ENCODE measurements at places on chromosomes 13 and 19.

- peak; percentile 6 for DNase-seq
Measured at GRCh38 chr13:61045251-61045650, 370.4 kb downstream of the PCDH20 start.

- DNase-seq: no peak
Measured at GRCh38 chr19:47469363-47469700, 2.4 kb downstream of the SLC8A2 start.

- DNase-seq: no peak
Measured at GRCh38 chr19:19461306-19461670, 54.1 kb downstream of the TSSK6 start.

- DNase-seq: no peak
Measured at GRCh38 chr13:107124730-107125129, 556.8 kb upstream of the ARGLU1 start.

DNA sequence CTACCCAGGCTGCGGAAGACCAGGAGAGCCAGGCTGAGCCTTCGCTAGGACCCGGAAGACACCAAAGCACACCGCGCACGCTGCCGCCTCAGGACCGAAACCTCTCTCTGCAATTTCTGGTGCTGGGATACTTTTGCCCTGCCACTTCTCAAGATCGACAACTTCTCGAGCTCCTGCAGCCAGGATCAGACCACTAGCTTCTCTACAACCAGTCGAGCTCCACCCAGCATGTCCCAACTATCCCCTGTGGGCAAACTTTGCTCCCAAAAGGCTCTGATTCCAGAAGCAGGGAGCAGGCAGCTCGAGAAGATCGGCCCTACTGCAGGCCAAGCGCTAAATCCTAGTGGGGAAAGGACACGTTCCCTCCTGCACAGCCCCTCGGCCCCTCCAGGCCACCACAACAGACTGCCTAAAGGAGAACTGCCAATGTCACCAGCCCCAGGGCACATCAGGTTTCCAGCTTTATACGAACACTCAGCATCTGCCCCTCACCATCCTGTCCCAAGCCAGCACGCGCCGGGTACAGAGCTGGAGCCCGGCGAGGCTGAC, 979 bp downstream of the AKAP8 start:
- DNase-seq: peak; percentile 22

DNA sequence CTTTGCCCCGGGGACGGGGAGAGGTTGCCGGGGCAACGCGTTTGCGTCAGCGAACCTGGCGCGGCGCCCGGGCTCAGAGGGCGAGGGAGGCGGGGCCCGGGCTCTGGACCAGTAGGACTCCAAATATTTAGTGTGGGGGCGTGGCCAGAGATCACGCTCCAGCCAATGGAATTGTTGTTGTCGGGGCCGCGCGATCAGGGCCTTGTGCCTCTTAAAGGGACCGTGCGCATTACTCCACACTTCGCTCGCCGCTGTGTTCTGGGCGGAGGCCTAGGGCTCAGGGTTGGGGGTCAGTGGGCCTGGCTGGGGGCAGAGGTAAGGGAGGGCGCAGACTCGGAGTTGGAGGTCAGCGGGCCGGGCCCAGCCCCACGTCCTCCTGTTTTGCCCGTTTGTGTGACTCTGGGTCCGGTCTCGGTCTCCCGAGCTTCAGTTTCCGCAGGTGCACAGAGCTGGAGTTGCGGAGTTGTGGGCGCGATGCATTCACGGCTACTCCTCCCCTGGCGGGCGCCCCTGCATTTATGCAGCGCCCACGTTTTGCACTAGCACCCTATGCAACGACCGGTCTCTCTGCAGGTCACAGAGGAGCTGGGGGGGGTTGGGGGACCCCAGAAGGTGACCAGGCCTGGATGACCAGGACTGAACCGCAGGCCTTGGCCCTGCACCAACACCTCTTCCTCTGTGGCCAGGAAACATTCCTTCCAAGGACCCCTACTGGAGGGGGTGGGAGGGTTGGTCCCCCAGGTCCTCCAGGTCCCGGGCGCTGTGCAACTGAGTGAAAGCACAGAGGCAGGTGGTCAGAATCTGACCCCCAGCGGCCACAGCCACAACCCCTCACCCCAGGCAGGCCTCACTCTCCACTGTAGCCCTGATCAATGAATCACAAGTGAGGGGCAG, 10.7 kb upstream of the MKNK2 start:
- peak; percentile 99 for DNase-seq

DNA sequence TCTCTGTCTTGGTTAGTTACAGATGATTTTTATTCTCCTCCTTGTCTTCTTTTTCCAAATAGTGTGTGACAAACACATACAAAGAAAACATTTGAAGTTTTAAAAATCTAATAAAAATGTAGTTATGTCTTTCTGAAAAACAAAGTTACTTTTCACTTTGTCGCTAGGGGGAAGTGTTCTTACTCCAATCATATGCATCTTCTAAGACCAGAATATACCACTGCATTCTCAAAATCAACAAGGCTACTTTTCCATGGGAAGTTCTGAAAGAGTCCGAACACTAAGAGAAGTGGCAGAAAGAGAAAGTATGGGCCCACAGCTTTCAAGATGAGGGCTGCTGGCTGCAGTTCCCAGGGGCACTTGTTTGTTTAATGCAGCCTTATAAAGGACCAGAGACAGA, 208.9 kb downstream of the DCT start:
- no peak for DNase-seq

- DNase-seq: no peak
Measured at GRCh38 chr19:12629215-12629614, 18.5 kb downstream of the ZNF791 start.

GRCh38 chr13:113369881-113370280, 6.0 kb upstream of the GRTP1 start:
- no peak for DNase-seq

GRCh38 chr13:74066937-74067336, 67.3 kb downstream of the KLF12 start:
- DNase-seq: no peak

DNA sequence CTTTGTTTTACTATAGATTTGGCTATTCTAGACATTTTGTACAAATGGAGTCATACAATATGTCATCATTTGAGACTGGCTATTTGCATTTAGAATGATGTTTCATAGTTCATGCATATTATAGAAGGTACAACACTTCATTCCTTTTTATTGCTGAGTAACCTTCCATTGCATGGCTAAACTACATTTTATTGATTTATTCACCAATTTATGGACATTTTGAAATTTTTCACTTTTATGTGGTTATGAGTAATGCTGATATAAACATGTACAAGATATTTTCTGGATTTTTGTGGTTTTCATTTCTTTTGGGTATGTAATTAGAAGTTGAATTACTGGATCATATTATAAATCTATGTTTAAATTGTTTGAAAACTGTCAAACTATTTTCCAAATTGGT, 710.3 kb upstream of the SLITRK5 start:
- DNase-seq: no peak

DNA sequence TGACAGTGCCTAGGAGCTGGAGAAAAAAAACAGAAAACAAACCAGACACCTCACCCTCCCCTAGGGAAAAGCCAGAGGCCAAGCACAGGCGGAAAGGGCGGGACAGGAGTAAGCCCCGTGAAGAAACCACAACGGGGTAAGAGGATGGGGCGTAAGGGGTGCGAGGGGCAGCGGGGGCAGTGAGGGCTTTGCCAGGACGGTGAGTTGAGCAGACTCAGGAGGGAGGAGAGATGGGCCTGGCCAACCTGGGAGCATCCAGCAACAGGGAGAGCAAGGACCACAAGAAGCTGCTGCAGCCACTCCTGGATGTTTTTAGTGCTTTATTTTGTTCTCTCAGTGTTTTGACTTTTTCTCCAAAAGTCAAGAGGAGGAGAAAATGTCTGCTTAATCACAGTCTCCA, 114.1 kb upstream of the SOX1 start:
- no peak for DNase-seq

- DNase-seq: peak; percentile 50
Measured at GRCh38 chr13:30148786-30149185, 158.6 kb downstream of the KATNAL1 start.

DNA sequence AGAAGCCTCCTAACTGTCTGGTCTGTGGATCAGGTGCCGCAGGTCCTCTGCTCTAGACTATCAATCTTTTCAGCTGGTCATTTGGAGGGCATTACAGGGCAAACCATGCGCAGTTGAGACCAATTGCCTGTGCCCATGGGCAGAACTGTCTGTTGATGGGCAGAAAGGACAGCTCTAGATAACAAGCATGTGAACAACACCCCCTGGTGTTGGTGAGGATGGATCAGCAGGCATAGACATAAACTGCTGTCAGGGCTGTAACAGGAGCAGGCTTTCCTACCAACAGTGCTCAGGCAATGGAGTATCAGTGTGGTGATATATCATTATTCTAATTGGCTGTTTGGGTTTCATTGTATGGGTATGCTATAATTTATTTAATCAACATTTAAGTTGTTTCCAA, 104.7 kb upstream of the KL start:
- no peak for DNase-seq

- no peak for DNase-seq
Measured at GRCh38 chr19:38394488-38394887, 6.0 kb downstream of the SPRED3 start.

DNA sequence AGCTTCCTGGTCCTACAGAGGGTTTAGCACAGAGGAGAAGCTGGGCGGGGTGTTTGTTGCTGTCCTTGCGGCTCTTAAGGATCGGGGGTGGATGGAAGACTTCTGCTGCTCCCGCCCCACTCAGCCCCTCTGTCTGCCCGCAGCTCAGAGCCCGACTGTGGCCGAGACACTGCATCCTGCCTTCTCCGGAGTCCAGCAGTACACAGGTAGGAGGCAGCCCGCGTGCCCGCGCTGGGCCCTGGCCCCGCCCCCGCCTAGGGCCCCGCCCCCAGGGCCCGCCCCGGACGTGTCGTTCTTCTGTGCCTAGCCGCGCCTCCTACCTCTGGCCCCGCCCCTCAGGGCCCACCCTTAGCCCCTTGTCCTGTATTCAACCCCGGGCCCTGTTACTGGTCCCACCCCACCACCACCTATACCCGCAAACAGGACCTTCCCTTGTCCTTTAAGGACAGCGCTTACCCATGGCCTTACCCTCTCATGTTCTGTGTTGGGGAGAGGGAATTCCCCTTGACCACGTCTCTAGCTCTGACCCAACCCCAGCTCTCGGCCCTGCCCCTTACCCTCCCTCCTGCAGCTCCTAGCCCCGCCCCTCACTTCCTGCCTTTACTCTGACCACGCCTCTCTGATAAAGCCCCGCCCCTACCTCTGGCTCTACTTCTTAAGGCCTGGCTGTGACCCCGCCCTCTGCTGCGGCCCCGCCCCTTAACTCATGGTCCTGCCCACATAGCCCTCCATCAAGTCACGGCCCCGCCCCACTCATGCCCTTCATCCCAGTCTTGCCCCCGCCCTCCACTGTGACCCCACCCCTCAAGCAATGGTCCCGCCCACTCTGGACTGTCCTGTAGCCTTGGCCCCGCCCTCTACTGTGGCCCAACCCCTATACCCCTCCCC, 60.5 kb downstream of the CELF5 start:
- no peak for DNase-seq

DNA sequence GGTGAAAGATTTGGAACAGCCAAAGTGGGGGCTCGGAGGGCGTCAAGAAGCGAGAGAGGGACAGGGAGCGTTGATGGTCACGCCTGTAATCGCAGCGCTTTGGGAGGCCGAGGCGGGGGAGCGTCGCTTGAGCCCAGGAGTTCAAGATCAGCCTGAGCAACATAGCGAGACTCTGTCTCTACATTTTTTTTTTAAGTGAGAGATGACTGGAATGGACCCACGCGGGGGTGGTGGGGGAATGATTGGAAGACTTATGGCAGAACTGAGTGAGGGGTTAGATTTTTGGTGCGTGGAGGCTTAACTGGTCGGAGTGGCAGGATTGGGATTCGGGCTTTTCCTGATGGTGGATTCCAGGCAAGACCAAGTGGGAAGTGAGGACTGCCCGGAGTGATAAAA, 725 bp downstream of the PSMD8 start:
- no peak for DNase-seq

Measured in brain (organoid and tissue), 16 donors.